ENCODE measurements at places on chromosomes 12 and 14.

- no peak for DNase-seq
Measured at GRCh38 chr14:88838015-88838414, 13.6 kb downstream of the TTC8 start.

GRCh38 chr14:99028521-99028920, 243.5 kb downstream of the BCL11B start:
- no peak for DNase-seq

- DNase-seq: no peak
Measured at GRCh38 chr14:99891900-99892299, 98.7 kb downstream of the EML1 start.

GRCh38 chr14:82755476-82755875, 1221.8 kb upstream of the SEL1L start:
- DNase-seq: no peak

GRCh38 chr12:6250343-6250742, 50.1 kb downstream of the CD9 start:
- DNase-seq: no peak

DNA sequence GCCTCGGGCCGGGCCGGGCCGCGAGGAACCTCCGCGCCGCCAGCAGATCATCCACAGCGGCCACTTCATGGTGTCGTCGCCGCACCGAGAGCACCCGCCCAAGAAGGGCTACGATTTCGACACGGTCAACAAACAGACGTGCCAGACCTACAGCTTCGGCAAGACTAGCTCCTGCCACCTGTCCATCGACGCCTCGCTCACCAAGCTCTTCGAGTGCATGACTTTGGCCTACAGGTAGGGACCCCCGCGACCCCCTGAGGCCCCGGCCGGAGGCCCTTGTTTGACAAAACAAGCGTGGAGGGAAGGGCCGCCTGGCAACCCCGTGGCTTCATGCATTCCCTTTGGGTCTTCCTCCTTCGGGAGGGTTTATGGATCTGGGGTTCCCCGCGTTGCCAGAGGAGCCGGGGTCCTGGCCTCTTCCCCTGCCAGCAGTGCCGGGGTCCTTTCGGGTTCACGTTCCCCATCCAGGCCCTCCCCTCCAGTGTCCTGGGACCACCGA, 526 bp downstream of the MLXIP start:
- peak; percentile 34 for DNase-seq

GRCh38 chr14:106459971-106460730, 933.8 kb downstream of the TMEM121 start:
- peak; percentile 47 for DNase-seq

- DNase-seq: no peak
Measured at GRCh38 chr12:111192647-111193046, 176.2 kb downstream of the PHETA1 start.

Data from memory B cell (primary cell).